ENCODE measurements at places on chromosomes 5 and 9.

DNA sequence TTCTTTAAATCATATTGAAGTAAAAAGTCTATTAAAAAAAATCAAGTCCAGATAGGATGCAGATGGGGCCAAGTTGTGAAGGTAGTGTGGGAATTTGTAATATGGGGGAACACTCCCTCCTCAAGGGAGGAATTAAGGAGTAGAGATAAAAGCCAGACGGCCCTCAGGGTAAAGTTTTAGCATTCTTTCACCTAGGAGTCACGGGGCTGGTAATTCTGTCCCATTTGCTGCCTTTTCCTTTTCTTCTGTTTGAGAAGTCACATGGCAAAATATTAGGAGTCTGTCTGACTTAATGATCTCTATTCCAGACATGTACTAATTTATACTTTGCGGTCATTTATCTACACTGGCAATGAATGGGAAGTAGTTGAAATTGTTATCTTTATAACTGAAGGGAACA lies 61.9 kb downstream of the SNX24 start:
- no peak for DNase-seq

DNA sequence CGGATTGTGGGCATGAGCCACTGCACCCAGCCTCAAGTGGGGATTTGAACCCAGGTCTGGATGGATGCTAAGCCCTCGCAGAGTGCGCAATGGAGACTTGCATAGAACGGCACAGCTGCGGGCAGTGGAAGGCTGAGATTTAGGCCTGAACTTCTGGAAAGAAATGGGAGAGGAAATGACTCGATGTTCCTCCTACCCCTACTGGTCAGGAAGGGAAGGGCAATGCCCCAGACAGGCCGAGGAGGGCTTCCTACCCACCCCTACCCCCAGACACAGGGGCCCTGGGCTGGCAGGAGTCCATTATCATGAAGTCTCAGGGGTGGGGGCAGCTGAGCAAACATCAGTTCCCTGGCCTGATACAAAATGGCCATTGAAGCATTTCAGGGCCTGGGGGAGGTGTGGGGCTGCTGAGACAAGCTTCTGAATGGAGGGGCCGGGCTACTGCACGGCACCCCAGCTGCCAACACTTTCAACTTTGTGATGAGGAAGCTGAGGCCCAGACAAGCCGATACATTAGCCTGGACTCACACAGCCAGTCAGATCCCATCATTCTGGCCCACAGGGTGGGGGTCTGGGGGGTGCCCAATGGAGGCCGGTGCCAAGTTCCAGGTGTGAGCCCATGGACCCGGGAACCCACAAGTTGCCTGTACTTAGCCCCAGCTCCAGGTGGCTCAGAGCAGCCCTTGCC lies 13.5 kb upstream of the WDR38 start:
- no peak for DNase-seq

DNA sequence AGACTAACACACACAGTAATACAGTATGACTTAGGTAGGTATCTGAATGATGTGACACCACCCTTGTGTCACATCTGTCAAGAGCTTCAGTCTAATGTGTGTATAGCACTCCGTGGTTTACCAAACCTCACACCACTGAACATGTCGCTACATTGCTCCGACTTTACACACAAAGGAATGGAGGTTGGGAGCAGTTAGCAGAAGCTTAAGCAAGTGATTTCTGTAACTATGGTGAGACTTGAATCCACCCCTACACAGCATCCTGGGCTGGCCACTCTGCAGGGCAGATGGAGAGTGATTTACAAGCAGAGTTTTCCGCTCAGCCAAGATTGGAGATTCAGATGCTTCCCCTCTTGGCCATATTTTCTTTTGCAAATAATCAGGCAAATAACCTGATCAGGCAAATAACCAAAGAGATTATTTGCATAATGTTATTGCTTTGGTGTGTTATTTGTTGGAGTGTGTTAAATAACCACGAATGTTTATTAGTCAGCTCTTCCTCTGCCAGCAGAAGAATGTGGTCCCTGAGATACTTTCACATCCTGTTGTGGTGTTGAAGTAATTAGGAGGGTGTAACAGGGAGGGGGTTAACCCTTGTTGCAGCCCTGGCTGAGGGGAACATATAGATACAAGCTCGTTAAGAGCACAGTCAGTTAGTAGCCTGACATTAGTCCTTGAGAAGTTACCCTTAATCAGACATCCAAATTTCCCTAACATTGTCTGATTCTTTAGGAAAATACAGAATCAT lies 92.8 kb downstream of the SNX18 start:
- no peak for DNase-seq

DNA sequence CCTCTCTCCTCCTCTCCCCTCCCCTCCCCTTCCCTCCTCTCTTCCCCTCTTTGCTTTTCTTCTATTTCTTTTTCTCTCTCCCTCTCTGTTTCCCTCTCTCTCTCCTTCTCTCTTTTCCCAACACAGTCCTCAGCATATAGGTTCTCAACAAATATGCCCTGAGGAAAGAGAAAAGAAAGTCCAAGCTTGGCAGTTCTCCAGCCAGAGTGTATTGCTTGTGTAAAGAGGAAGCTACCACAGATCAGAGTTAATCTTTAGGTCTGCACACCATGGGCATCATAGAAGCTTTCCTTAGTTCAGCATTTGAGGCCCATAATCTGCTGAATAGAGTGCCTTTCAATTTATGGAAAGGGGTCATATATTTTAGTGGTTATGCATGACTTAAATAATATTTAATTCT lies 382.8 kb upstream of the WWC1 start:
- DNase-seq = peak; percentile 14

DNA sequence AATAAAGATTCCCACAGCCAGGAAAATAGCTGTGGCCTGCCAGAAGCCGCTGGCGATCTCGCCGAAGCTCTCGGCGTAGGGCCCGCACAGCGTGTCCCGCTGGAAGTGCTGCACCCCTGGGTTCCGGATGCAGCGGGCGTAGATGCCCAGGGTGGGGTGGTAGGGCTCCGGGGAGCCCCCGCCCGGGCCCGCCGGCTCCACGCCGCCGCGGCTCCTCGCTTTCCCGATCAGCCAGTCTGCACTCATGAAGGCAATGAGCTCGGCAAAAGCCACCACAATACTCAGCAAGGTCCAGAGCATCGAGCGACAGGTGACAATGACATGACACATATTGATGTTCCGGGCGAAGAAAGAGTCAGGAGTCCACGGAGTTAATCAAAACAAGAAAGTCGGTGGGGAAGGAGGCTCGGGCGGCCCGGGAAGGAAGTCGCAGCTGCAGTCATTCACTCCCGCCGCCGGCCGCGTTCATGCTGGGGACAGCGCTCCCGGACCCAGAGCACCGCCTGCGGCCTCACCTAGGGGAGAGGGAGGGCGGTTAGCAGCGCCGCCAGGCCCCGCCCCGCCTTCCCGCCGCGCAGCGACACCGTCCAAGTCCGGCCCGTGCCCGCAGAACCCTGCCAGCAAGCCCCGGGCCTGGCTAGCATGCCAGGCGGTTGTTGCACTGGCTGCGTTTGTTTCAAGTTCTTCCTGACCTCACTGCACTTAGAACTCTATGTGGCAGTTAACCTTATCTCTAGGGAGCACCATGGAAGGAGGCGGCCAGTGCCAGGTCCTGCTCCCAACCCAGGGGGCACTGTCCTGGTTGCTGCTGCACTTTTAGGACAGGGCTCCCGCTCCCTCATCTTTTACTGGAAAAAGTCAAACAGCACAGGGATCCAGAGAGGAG lies 138.4 kb downstream of the LHFPL2 start:
- no peak for DNase-seq

- peak; percentile 99 for DNase-seq
Observed at GRCh38 chr5:14156650-14157492, 13.7 kb downstream of the TRIO start.

DNA sequence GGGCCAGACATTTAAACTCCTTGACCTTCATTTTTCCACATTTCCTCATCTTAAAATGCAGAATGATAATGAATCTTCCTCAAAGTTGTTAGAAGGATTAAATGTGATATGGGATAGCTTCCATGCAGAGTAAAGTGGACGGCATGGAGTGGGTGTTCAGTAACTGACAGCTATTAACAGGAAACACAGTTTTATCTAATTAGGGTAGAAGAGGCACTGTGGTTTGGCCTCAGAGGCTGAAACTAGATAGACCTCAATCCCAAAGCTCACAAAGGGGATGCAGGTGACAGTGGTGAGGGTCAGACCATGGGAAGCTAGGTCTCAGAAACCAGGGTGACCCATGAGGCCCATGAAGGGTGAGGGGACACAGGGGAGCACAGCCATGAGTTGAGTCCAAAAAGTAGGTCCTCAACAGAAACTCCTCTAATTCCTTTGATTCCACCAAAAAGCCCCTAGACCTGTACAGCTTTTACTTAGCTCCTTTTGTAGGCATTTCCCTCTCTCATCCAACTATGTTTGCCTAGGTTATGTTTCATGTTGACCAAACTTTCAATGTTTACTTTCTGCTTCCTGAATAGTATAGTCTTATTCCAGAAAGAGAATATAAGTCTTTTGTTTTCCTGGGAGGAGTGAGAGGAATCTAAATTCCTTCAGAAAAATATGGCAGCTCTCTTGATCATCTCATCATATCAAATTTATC lies 27.9 kb upstream of the GLDC start:
- no peak for DNase-seq

- no peak for DNase-seq
Observed at GRCh38 chr5:16733331-16734006, 116.7 kb upstream of the RETREG1 start.

GRCh38 chr5:172370237-172370640 lies 84.1 kb downstream of the SH3PXD2B start:
- no peak for DNase-seq

GRCh38 chr9:108775901-108776306 lies 79.9 kb downstream of the ACTL7B start:
- DNase-seq = no peak

DNA sequence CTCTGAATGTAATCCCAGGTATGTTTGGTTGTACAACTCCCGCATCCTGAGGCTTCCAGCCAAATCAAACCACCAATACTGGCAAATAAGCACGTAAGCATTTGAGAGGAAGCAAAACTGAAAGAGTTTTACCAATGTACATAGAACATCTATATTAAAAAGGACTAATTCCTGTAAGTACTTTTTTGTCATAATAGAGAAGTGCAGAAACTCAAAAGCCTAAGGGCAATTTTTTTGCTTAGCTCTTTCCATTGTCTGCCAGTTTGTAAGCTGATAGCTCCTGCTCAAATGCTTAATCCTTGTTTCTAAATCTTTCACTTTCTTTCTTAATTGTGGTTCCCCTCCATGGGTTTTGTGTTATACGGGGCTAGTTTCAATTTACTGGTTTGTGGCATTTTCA lies 1151.8 kb downstream of the CDH12 start:
- peak; percentile 9 for DNase-seq

GRCh38 chr5:76547891-76548524 lies 75.2 kb downstream of the F2RL2 start:
- DNase-seq = no peak

Data from HT1080 (cell line).